Activated CD4-positive, alpha-beta T cell treated with anti-CD3 and anti-CD28 coated beads, Interleukin-2, amount 50 U/mL, for 1 hour (primary cell): ENCODE measurements at places on chromosomes 3 and 15.

DNA sequence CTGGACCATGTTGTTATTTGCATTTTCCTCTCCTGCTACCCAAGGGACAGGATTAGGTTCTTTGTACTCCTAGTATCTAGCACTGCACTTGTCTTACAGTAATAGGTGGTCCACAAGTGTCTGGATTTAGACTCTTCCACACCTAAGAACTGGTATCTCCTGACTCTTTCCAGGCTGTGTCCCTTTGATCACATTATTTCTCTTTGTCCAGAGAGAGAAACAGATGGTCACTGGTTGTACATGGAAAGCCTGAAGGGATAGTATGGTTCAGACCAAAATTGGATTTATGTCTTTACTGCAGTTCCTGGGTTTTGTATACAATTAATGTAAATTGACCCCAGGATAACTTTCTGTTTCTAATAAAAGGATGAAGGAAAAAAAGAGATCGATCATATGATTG is 64.0 kb downstream of the PDE8A start:
- DNase-seq: no peak

- DNase-seq: no peak
Measured at GRCh38 chr3:95168526-95168925, 1105.7 kb downstream of the NSUN3 start.

DNA sequence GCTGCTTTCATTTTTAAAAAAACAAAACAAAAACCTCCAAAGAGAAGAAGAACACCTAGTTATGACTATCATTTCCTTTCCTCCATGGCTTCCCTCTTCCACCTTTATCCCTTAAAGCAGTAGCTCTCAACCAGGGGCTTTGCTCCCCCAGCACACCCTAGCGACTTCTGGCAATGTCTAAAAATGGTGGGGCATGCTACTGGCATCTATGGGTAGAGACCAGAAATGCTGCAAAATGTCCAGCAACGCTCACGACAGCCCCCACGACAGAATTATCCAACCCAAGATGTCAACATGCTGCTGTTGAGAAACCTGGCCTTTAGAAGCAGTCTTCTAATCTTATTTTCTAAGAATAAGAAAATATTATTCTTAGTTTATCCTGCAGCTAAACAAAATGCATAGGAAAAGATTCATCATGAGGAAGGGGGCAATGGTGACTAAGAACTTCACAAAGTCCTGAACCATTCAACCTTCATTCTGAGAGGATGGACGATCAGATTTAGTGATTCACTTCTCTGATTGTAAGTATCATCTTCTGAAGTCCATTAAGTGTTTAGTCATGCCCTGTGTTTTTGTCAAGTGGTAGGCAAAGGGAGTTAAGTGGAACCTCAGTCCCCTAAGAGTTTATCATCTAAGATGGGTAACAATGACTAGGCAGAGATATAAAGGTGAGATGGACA is 81.7 kb downstream of the CCNL1 start:
- DNase-seq: no peak

DNA sequence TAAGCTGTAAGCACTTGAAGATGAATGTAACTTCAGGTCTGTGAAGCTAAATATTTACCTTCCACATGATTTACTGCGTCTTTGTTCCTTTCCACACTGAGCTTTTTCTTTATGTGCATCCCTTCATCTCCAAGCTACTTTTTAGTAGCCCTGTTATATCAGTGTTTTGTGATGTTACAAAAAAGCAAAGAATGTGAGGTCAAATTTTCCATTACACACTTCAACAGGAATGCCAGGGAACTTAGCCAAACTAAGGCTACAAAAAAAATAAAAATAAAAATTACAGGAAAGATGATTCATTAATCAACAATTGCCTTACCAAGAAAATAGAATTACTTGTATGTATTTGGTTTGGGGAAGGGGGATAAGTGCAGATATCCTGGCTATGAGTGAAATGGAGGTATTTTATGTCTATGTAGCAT is 73.0 kb downstream of the FILIP1L start:
- DNase-seq: no peak

DNA sequence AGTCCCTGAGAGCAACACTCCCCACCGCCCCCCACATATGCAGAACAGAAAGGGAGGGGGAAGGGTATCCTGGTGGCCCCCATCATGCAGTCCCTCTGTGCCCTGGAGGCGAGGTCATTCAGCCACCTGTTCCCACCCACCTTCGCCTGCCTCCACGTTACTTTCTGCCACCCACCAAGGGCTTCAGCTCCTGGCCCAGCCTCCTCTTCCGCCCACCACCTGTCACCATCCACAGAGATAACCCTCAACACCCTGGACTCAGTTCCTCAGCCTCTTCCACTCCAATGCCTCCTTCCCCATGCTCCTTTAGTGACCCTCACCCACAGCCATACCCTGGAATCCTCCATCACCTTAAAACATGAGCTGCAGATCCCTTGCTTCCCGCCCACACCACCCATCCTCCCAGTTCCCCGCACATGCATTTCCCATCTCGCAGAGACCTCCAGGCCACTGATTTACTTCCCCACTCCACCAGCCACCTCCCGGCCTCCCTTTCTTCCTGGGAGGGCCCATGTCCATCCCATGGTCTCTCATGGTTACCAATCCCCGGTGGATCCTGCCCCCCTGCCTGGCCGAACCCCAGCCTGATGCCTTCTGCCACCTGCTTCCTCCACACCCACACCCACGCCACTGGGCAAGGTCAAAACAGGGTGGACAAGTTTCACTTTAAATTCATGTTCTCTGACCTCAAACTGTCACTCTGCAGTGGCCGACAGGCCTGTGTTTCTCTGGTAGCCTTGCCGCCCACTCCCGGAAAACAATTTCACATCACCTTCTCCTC is 18.2 kb downstream of the HOMER2 start:
- no peak for DNase-seq

GRCh38 chr3:181701096-181701495 is 10.6 kb upstream of the SOX2 start:
- DNase-seq: no peak

GRCh38 chr3:64559588-64559987 is 128.2 kb downstream of the ADAMTS9 start:
- DNase-seq: no peak

GRCh38 chr3:141275032-141275422 is 43.4 kb downstream of the PXYLP1 start:
- no peak for DNase-seq
